ENCODE measurements at places on chromosomes 6 and 20.

- DNase-seq, result no peak
These were observed 175.1 kb upstream of the FOXQ1 start for GRCh38 chr6:1136827-1137226.

GRCh38 chr6:39048481-39049399 is at the start of gene GLP1R:
GLP1R (plus strand) TSS chr6:39048781; CDS start chr6:39048841, 60 bp downstream.
- DNase-seq, result no peak

GRCh38 chr20:11852811-11853210 is 64.9 kb upstream of the BTBD3 start:
- DNase-seq, result no peak

- no peak for DNase-seq
These were observed 42.8 kb downstream of the GPR6 start for GRCh38 chr6:110020888-110021287.

GRCh38 chr6:145506565-145506964 is 228.8 kb downstream of the EPM2A start:
- no peak for DNase-seq

- DNase-seq, result peak; percentile 76
These were observed 105.7 kb upstream of the SNX9 start for GRCh38 chr6:157717340-157717748.

GRCh38 chr20:2750491-2751251 is 49.8 kb downstream of the CPXM1 start:
- peak; percentile 91 for DNase-seq

- DNase-seq, result no peak
These were observed 347.8 kb downstream of the CDKAL1 start for GRCh38 chr6:20882014-20882413.

DNA sequence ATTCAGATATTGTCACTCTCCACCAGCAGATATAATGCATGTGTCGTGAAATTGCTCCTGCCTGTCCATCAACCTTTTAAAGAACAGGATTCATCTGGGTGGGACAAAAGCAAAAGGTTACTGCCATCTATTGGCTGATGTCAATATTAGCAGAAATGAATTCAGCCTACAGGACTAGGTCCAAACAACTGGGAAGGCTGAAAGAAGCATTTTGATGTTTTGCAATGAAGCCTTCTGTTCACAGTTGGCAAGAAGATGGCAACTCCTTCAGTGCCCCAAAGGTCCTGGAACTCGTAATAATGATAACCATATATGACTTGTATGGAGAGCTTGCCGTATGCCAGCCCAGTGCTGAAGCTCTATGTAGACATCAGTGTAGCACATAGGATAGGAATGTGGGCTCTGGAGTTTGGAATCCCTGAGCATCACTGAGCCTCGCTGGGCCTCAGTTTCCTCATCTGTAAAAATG is 7.5 kb downstream of the BCAS1 start:
- DNase-seq, result no peak

DNA sequence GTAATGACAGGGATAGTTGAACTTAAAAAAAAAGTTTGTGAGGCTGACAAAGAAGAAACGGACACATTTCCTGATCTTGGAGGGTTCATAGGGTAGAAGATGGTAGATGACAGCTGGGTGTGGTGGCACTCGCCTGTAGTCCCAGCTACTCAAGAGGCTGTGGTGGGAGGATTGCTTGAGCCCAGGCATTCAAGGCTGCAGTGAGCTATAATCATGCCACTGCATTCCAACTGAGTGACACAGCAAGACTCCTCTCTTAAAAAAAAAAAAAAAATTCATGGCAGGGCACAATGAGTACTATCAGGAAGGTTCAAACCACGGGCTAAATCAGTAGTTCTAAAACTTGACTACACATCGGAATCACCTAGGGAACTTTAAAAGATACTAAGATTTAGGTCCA is 2.0 kb upstream of the MICA start:
- DNase-seq, result no peak

DNA sequence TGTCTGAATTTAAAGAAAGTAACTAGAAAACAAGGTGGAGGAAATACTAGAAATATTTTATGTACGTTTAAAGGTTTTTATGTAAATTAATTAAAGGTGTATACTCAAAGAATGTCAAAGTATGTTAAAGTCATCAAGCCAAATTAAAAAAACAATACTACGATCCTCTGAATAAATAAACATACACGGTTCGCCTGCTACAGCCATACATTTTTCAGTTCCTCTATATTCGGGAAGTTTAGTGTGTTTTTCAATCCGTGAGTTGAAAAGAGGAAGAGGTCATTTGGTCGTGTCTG is 626 bp downstream of the STX7 start:
- no peak for DNase-seq

GRCh38 chr20:34621383-34622367 is 55.2 kb downstream of the PIGU start:
- no peak for DNase-seq

GRCh38 chr6:150775415-150776203 is 89.9 kb upstream of the MTHFD1L start:
- DNase-seq, result no peak

- no peak for DNase-seq
These were observed 347.9 kb downstream of the CDH26 start for GRCh38 chr20:60306105-60306504.

GRCh38 chr6:136059308-136059707 is 190.8 kb downstream of the MTFR2 start:
- no peak for DNase-seq

- DNase-seq, result peak; percentile 22
These were observed 231.2 kb downstream of the ANKRD60 start for GRCh38 chr20:57996936-57997890.

GRCh38 chr6:87905101-87905641 is 142.5 kb upstream of the SPACA1 start:
- DNase-seq, result no peak

- no peak for DNase-seq
These were observed 16.4 kb downstream of the MYT1 start for GRCh38 chr20:64180673-64181072.

- DNase-seq, result no peak
These were observed 114.6 kb downstream of the RCAN2 start for GRCh38 chr6:46376562-46377061.

- DNase-seq, result peak; percentile 100
These were observed at the start of gene NEU1 for GRCh38 chr6:31862344-31863235. NEU1 (minus strand) TSS chr6:31862821; CDS start chr6:31862776, 45 bp downstream.

- no peak for DNase-seq
These were observed 470 bp downstream of the COL20A1 start for GRCh38 chr20:63293456-63293855.

DNA sequence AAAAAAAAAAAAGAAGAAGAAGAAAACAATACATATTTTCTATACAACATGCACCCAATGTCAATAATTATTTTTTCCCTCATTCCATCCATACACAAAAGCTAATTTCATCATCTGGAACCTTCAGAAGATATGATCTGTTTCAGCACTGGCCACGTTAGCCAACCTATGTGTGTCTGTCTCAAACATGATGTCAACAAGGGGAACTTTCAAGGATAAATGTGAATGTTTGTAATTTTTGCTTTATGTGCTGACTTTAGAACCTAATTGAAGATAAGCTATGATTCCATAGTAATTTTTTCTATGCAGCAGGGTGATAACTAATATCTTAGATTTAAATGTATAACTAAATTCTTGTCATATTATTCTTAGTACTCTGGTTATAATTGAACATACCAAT is 37.9 kb downstream of the IPCEF1 start:
- no peak for DNase-seq

GRCh38 chr6:39831701-39832100 is 39.5 kb downstream of the DAAM2 start:
- DNase-seq, result no peak

GRCh38 chr6:6681075-6681849 is 92.7 kb downstream of the LY86 start:
- DNase-seq, result no peak

DNA sequence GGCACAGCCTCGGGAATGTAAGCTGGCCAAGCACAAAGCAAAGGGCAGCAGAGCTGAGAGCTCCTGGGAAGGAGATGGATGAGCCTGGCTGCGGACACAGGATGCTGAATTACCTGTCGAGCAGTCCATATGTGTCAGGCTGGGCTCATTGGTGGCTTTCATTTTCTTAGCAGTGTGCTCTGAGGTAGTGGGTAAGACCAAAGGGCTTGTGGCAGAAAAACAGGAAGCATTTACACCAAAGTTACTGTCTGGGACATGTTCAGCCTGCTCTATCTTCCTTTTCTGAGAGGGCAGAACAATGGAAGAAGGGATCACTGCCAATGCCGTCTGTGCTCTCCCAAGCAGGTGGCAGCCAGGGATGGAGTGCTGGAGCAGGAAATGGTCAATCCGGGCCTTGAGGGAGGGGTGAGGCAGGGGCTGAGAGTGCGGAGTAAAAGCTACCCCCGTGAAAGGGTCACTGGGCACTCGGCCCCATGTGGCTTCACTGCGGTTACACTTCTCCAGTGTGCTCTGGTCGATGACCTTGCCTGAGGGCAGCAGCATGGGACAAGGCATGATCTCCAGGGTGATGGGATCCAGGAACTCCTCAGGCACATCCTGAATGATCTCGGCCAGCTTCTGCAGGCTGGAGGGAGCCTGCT is 36.9 kb upstream of the AVP start:
- DNase-seq, result no peak

GRCh38 chr6:79613912-79614311 is 17.2 kb upstream of the SH3BGRL2 start:
- DNase-seq, result no peak

DNA sequence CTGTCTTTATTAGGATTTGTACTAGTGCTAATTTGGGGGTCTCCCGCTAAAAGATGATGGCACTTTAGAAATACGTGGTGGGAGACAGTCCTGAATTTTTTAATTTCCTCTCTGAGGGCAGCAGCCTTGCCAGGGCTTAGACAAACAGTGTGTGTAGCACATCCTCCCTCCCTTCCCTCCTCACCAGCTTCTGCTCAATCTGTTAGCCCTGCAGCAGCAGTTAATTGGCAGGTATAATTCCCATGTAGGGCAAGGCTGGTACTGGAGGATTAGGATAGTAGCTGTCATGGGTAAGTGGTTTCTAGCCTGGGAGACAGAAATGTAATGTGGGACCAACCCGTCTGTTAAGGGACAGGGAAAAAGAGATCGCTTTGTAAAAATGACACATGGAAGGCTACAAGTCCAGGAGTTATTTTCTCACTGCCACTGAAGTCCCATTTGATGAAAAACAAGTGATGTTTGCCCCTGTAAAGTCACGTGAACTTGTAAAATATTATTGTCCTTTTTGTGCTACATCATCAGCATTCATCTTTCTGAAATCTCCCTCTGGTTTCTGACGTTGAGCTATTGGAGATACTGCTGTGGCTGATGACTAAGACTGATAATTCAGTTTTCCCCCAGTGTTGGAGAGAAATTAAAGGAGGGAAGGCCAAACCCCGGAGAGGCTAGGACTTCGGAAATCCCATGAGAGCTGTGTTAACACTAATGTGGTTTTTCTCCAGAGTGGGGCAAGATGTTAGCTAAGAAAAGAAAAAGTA is 40.6 kb downstream of the CTNNBL1 start:
- no peak for DNase-seq

DNA sequence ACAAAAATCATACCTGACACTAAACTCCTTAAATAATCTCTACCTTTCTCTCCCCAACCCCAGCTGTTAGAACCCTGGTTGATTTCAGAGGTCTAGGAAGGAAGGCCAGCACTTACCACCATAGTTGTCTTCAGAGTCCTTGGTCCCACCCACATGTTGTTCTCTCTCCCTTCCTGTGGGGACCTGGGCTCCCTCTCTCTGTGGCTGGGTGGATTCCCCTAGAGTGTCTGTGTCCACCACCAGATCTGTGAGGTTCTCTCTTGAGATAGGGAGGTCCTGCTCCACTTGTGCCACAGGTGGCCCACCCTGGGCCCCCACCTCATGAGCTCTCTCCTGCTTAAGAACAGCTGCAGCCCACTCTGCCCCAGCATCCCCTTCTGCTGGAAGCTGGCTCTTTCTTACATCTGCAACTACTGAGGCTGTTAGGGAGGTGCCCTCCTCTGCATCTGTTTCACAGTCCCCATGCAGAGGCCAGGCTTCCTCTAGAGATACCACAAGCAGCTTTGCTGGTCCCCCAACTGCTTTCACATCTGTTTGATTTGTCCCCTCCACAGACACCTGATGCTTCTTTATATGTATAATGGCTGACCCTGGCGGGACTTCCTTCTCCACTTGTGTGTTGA is 5.2 kb downstream of the MDC1 start:
- peak; percentile 62 for DNase-seq

DNA sequence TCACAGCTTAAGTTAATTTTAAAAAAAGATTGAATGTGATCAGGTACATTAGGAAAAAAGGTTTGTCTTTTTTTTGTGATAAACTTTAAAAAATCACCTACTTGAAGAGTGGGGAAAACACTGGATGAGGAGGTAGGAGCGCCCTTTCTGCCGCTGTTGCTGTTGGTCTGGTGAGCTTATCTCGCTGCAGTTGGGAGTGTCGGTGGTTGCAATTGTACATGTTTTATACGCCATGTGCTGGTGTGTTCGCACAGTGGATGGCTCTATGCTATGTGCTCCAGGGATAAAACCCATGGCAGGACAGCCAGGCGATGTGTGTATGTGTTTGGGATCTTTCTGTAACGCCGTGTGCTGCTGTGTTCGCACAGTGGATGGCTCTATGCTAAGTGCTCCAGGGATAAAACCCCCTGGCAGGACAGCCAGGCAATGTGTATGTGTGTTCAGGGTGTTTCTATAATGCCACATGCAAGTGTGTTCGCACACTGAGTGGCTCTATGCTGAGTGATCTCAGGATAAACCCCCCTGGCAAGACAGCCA is 1.7 kb downstream of the SLC22A3 start:
- DNase-seq, result no peak

DNA sequence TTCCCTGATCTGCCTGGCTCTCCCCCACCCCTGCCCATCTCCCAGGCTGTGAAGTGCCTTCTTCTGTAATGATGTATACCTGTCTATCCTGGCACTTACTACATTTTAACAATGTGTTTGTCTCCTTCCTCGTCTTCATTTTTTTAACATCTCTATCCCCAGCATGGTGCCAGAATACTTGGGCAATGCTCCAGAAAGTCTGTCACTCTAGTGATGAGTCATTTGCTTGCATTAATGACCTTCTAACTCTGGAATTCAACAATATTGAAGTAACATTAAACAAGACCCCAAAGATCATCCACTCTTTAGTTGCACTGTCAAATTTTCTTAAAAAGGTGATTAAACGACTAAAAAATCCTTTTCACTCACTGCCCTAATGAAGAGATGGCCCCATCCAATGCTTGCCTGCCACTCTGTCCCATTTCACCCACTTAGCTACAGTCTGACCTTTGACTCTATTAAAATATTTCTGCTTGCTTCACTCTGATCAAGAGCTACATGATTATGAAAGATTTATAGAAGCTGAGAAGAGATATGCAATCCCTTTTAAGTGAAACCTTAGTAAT is 7.7 kb upstream of the KLHL31 start:
- DNase-seq, result no peak

GRCh38 chr6:89829472-89830169 is at the start of gene CASP8AP2:
CASP8AP2 (plus strand) TSS chr6:89829880.
- DNase-seq, result peak; percentile 97
